ENCODE measurements at places on chromosomes 16 and 17. TPM values are rescaled to one million over a fixed set of nuclear protein-coding genes. Genes with fewer than 3 reads are reported as not detected.
A peak's percentile ranks its signal among the peaks of the same experiment; 100 is the strongest.

GRCh38 chr16:47977802-47978201 lies 178.0 kb downstream of the ABCC12 start:
- no peak for DNase-seq

GRCh38 chr17:82544431-82545070 lies 25.0 kb downstream of the FOXK2 start:
- DNase-seq: no peak

GRCh38 chr17:4908301-4908700 lies 5.4 kb upstream of the CHRNE start:
- no peak for DNase-seq

The DLX4 gene
- not detected for total RNA-seq

The RAB37 gene
- total RNA-seq: not detected

GRCh38 chr16:51557670-51558069 lies 406.6 kb upstream of the SALL1 start:
- no peak for DNase-seq

- no peak for DNase-seq
Observed at GRCh38 chr17:15946611-15947120, 1.7 kb downstream of the ADORA2B start.

The MMP28 gene
- 0.18 TPM for total RNA-seq

The GGA3 gene
- 15.1 TPM for total RNA-seq

The SOST gene
- not detected for total RNA-seq

DNA sequence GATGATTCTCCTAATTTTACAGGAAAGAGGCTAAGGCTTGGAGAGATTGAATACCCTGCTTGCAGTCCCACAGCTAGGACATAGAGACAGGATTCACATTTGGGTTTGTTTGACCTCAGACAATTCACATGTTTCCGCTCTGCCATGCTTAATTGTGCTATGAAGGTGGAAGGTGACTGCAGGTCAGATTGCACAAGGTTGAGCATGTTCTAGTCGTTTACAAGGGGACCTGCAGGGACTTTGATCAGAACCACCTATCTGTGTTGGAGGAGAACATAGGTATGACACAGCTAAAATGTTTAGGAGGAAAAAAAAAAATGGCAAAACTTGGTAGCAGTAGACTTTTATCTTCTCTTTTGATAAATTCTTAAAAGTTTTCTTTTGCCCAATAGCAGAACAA lies 4.9 kb upstream of the ANKFN1 start:
- no peak for DNase-seq

DNA sequence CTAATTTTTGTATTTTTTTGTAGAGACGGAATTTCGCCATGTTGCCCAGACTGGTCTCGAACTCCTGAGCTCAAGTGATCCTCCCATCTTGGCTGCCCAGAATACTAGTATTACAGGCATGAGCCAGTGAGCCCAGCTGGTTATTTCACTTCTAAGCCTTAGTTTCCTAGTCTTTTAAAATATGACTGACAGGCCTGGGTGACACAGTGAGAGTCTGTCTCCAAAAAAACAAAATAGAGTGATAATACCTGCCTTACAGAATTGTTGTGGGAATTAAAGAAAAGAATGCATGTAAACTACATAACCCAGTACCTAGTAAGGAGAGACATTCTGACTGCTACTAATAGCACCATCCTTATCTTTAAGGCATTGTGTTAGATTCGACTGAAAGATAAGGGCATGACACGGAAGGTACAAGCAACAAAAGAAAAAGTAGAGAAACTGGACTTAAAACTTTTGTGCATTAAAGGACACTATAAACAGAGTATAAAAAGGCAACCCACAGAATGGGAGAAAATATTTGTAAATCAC lies 11.6 kb downstream of the TOM1L2 start:
- no peak for DNase-seq

- no peak for DNase-seq
Observed at GRCh38 chr17:61736438-61736837, 126.9 kb downstream of the BRIP1 start.

DNA sequence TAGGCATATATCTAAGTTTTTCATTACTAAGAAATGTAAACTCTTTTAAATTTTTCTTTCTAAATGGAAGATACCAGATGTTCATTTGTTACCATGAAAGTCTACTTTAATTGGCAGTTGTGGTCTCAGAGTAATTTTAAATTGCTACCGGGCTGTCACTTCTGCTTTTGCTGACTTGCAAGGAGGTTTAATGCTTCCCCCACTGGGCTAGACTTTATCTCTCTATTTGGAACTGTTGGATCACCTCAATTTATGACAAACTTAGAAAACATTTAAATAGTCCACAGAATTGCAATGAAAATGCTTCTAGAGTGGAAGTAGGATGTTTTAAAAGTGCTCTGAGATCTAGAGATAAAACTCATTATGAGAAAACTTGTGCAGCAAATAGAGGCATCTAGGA lies 479.8 kb upstream of the GOT2 start:
- no peak for DNase-seq

DNA sequence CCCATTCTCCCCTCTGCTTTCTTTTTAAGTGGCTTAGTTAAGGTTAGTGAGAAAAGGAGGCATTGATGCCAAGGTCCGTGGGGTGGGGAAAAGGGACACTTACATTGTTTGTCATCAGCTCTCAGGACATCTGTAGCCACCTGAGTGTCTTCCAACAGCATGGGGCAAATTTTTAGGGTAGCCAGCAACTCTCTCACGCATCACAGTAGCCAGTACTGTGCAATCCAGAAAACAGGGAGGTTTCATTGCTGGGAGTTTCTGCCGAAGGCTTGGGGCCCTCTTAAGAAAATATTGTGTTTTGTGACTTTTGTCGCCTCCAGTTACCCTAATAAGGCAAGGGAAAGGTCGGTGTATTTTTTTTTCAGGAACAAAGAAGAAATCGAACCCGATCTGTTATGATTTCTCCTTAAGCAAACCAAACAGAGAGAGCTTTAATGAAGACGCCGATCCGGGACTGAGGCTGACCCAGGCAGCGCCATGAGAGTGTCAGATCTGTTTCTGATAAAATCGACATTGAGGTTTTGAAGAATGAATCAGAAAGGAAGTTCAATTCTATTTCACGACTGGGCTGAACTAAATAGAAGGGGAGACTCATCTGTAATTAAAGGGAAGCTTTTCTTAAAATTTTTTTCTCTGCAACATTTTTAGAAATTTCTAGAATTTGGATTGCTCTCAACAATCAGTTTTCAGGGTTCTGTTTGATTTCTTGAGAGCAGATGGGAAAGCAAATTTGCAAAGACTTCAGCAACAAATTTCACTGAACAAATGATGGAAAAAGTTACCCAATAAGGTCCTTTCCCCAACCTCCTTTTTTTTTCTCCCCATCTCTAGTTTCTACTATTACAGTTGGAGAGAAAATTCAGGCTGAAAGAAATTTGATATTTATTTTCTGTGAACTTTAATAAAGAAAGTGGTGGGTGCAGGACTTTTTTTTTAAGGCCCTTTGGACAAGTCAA lies 144.7 kb upstream of the IRX3 start:
- no peak for DNase-seq

DNA sequence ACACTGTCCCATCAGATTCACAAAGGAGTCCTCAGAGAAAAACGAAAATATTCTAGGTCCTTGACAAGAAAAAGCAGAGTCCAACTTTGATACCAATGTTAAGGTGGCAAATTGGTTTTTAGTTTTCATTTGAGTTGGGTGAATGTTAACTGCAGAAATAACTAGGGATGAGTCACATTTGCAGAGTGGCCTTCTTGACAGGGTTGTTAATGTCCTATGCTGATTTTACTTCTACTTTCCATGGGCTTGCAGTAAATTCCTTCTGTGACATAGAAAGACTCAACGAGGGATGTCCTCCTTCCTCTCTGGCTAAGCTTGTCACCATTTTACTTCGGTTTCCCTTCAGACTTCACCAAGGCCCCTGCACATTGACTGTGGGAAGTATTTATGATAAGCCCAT lies 47.2 kb upstream of the ICAM2 start:
- peak; percentile 33 for DNase-seq

DNA sequence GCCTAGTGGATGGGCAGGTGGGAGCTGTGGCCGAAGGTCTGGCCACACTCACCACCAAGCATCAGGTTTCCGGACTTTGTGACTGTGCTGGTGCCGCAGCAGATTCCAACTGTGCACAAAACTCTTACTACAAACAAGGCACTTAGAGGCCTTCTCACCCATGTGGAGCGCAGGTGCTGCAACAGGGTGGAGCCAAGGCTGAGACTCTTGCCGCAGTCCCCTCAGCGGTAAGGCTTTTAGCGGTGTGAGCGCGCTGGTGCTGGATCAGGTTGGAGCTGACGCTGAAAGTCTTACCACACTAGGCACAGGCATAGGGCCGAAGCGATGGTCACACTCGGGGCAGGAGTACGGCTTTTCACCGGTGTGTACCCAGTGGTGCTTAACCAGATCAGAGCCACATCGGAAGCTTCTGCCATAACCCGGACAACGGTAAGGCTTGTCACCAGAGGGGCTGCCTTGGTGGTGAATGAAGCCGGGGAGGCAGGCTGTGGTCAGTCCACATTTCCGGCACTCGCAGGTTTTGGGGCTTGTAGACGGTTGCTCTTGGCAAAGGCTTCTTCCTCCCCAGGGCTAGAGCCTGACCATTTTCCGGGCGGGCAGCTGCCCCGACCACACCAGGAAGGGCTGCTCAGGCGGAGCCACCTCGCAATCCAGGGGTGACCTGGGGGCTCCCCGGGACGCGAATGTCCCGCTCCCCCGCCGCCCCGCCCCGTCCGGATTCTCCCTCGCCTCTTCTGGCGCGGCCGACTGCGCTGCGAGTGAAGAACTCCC lies 1.0 kb upstream of the ARMC5 start:
- DNase-seq: peak; percentile 45

GRCh38 chr17:41547921-41548843 lies 20.1 kb upstream of the KRT19 start:
- DNase-seq: peak; percentile 98

- DNase-seq: no peak
Observed at GRCh38 chr16:10123141-10123540, 59.1 kb downstream of the GRIN2A start.

DNA sequence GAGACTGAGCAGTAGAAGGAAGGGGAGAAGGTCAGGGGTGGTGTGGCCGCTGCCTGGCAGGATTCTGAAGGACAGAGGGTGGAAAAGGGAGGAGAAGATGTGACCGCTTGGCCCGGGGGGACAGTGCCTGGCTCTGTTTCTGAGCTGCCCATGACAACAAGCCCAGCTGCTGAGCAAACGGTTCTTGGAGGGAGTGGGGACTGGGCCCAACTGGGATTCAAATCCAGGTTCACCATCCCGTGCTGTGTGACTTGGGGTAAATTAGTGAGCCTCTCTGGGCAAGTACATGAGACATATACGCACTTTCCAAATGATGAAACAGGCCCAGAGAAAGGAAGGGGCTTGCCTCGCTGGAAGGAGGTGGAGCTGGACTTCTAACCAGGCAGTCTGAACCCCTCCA lies 23.3 kb downstream of the SEC14L5 start:
- no peak for DNase-seq

The CBFA2T3 gene
- total RNA-seq: not detected

GRCh38 chr17:50123649-50124349 lies 6.2 kb downstream of the SAMD14 start:
- peak; percentile 46 for DNase-seq

The KRT40 gene
- total RNA-seq: not detected

DNA sequence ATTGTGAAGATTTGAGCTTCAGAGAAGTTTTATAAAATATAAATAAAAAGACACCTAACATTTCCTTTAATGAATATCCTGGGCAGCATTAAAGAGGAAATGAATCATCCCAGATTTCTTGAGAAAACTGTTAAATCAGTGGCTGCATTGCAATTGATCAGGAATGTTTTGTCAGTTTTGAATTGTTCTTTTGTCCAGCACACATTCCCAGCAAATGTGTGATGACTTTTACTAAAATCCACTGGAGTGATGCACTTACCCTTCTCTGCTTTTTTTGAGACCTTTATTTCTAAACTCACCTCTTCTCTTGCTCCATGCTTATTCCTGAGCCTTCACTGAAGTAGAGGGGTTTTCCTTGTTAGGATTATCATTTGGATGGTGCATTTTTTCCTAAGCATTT lies 1307.2 kb downstream of the CDH8 start:
- DNase-seq: no peak

GRCh38 chr16:85902366-85903155 lies 3.6 kb downstream of the IRF8 start:
- DNase-seq: no peak

DNA sequence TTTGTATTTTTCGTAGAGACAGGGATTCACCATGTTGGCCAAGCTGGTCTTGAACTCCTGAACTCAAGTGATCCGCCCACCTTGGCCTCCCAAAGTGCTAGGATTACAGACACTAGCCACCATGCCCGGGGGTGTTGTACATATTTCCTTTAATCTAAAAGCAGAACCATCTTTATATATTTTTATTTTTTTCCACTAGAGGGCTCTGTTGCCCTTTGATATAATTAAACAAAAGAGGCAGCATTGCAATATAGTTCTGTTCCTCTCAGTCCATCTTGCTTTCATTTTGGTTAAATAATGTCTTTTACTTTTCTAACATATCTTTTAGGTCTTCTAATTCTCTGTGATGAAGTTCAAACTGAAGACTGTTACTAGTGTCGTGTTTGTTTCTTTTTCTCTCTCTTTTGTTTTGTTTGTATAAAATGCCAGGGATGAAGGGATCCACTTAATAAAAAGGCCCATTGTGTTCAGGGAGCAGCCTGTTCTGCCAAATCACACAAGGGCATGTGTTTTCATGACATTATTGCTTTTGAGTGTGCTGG lies 23.4 kb downstream of the WWOX start:
- DNase-seq: peak; percentile 53

The PLA2G10 gene
- not detected for total RNA-seq

DNA sequence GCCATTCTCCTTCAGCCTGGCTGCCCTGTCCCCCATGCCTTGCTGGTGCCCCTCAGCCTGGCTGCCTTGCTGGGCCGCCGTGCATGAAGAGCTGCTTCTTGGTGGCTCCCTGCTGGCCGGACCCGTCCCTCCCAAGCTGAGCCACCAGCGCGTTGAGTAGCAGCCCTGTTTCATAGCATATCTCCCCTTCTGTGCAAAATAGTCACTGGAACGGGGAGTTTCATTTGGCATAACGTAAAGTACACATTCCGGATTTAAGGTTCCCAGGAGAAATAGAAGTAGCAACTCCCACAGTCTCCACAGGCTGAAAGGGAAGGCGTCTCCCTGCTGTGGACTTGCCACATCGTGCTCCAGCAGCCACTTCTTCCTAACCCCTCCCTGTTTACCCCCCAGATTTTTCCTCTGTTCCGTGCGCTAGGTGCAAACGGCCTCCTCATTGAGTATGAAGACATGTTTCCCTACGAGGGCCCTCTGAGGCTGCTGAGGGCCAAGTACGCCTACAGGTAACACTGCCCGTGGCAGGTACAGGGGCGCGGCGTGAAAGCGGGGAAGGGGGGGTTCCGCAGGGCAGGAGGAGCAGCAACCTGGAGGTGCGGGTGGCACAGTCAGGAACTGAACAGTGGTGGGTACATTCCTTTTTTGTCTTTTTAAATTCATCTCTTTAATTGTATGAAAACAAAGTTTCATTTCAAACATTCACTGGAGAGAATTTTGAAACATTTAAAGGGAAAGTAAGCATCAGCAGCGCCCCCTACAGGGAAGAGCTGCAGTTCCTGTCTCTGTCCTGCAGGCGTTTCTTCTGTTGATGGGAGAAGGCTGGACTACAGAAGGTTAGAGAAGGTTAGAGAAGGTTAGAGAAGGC lies 5.8 kb upstream of the OGFOD3 start:
- DNase-seq: peak; percentile 32

Data from IMR-90 (cell line).